ENCODE measurements at places on chromosomes 1 and 21.

DNA sequence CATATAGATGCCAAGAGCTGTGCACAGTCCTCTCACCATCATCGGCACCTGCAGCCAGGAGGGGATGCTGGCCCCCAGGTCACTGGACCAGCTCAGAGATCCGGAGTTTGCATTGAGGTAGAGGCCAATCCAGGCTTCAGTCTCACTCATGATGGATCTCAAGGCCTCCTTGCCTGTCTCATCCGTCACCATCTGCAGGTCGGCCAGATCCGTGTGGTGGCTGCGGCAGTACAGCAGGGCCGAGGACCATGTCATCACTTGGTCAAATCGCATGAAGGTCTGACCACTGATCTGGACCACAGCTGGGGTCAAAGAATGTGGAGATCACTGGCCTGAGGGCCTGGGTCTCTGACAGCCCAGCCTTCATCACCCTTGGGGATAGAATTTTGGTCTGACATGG lies 6.6 kb downstream of the CLEC20A start:
- no peak for DNase-seq

- DNase-seq: no peak
Observed at GRCh38 chr1:150555971-150556865, 7.0 kb downstream of the ADAMTSL4 start.

- DNase-seq: peak; percentile 58
Observed at GRCh38 chr1:150876119-150876454, 312 bp downstream of the ARNT start.

DNA sequence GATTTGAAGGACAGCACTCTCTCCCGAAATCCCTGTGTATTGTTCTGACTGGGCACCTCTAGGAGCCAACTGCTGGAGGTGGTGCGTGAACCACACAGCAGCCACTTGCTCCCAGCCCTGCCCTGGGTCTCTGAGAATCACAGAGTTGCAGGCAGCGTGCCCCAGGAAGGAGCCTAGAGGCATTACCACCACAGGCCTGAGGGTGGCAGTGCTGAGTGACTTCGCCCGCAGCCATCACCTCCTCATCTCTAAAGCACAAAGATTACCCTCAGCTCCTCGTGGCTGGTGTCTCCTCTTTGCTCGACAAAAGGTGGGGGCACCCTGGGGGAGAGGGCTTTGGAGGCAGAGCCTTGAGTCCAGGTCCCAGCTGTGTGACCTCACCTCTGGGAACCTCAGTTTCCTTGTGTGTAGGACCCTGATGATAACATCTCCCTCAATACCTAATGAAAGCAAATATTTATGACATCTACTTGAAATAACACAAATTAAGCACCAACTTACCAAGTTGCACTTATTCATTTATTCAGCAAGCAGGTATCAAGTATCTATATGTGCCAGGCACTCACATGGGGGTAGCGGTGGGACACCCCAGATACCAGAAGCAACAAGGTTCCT lies 86.3 kb downstream of the VWA5B1 start:
- peak; percentile 57 for DNase-seq

DNA sequence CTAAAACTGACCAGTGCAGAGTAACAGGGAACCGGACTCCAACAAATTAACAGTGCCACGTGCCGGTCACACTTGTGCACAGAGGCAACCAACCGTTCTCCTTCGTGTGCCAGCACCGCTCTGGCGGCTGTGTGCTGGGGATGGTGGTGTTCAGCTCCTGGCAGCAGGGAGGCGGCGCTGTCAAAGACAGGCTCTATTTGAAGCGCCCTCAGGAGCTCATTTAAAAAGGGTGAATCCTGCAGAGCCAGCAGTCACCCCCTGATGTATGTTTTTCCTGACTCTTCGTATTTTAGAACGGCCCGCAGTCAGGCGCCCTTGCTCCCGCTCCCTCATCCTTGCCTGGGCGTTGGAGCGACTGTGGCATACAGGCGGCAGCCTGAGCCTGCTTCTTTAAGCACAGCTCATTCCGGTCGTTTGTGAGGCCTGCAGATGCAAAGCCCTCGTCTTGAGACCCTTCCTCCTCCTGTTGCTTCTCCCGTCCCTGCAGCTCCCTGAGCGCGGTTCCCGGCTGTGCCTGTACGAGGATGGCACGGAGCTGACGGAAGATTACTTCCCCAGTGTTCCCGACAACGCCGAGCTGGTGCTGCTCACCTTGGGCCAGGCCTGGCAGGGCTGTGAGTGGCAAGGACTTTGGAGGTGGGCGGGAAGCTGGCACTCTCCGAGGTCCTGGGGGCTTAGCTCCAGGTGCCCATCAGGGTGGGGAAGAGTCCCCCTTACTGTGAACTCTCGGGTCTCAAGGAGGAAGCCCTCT lies 1.1 kb downstream of the DFFB start:
- DNase-seq: peak; percentile 53

DNA sequence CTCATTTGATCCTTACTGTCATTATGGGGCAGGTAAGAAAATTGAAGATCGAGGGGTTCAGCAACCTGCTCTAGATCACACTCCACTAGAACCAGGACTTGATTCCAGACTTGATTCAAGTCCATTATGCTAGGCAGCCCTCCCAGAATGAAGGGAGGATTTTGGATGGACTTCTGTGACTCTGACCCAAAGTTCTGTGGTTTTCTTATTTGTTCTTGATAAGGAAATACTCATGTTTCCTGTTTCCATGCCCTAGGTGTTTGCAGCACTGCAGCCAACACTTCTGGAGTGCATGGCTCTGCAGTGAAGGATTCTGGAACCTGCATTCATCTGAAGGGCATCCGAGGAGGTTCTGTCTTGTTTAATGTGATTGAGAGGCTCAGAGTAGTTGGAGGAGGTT lies 140.0 kb downstream of the FCRL5 start:
- DNase-seq: no peak

DNA sequence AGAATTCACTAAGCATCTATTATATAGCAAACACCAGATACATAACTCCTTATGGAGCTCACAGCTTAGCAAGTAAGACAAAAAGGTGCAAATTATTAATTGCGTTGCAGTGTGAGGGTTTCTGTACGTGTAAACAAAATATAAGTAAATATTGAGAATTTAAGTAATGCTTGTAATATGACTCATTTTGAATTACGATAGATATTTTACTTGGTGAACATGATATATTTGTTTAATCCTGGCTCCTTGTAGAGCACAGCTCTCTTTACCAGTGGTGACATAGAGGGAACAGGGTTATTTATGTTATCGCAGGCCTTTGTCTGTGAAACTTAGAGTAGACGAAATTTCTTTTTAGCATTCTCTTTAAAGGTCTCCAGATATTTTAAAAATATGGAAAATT lies 36.4 kb downstream of the LYPLAL1 start:
- DNase-seq: no peak

DNA sequence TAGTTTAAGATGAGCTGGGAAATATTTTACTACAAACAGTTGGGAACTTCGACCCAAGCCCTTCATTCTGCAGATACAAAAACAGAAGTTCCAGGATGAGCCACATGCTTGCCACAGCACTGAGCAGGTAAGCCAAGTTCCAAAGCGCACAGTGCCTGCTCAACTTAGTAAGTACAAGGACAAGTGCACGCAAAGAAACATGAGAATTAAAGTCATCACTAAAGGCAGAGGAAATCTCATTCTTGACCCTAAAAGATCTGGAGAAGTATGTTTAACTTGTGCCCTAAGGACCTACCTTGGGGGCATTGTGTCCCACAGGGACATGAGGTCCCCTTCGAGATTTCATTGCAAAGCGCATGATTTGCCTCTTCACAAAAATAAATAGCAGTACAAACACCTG lies 1.2 kb upstream of the UBAP2L start:
- DNase-seq: no peak

- no peak for DNase-seq
Observed at GRCh38 chr21:39763272-39763970, 18.4 kb downstream of the IGSF5 start.

- no peak for DNase-seq
Observed at GRCh38 chr1:154714638-154715037, 106.7 kb upstream of the ADAR start.

GRCh38 chr1:18693256-18694098 lies 62.8 kb downstream of the PAX7 start:
- no peak for DNase-seq

DNA sequence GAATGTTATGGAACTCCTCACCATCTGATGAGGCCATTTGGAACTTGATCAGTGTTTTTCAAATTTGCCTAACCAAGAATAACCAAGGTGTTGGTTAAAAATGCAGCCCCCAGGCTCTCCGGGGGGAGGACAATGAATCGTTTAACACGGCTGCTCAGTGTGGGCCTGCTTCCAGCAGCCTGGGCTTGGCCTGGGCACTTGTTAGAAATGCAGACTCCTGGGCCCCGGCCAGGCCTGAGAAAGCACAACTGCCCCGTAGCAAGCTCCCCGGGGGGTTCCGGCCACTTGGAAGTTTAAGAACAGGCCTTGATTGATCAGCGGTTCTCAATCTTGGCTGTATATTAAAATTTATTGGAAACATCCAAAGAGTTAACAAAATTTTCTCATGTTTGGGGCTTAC lies 22.8 kb upstream of the C2CD2 start:
- no peak for DNase-seq

DNA sequence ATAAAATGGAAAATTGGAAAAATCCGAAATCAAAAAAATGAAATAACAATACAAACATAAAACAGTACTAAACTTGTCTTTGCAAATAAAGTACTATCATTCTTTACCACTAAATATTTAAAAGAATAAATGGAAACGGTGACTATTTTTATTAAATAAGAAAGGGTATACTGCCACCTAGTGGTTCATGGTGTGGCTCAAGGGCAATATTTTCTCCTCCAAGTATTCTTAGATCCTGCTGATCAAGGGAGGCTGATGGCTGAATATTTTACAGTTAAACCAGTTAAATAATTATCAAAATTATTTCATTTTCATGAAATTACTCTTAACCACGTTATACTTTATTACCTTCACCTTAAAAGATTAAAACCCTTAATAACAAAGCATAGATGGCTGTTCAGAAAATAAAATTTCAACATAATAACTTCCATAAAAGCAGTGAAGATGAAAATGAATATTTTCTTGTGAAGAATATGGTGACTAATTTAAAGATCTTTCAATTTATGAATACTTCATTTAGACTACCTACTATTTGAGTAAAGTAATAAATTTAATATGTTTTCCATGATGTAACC lies 1793.9 kb downstream of the NCAM2 start:
- no peak for DNase-seq

- no peak for DNase-seq
Observed at GRCh38 chr1:7549277-7550161, 221.6 kb upstream of the VAMP3 start.

DNA sequence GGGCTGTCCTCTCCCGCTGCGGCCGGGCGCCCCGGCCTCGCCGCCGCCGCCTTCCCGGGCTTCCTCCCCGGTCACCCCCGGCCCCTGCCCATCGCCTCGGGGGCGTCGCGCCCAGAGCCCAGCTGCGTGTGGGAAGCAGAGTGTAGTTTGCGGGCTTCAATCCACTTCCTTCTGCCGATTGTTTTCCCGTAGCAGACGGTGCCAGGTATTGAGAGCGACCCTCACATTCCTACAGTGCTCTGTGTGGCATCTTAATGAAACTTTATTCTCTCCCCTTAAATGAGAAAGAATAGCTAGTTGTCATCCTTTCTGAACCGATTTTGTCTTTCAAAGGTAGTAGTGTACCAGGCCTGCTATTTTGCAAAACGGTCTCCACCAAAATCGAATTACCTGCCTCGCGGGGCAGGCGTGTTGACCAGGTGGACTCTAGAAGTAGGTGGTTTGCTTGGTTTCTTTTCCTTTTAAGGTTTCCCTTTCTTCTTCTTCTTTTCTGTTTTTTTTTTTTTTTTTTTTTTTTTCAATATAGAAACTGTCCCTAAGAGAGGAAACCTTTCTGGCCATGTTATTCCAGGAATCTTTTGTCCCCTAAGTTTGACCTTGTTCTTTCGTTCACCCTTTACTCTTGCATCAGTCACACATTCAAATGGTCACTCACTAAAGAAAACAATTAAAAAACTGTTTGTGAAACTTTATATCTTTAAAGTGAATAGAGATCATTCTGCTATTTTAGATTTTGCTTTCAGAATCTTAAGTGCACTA lies 881 bp downstream of the USP25 start:
- DNase-seq: peak; percentile 17

DNA sequence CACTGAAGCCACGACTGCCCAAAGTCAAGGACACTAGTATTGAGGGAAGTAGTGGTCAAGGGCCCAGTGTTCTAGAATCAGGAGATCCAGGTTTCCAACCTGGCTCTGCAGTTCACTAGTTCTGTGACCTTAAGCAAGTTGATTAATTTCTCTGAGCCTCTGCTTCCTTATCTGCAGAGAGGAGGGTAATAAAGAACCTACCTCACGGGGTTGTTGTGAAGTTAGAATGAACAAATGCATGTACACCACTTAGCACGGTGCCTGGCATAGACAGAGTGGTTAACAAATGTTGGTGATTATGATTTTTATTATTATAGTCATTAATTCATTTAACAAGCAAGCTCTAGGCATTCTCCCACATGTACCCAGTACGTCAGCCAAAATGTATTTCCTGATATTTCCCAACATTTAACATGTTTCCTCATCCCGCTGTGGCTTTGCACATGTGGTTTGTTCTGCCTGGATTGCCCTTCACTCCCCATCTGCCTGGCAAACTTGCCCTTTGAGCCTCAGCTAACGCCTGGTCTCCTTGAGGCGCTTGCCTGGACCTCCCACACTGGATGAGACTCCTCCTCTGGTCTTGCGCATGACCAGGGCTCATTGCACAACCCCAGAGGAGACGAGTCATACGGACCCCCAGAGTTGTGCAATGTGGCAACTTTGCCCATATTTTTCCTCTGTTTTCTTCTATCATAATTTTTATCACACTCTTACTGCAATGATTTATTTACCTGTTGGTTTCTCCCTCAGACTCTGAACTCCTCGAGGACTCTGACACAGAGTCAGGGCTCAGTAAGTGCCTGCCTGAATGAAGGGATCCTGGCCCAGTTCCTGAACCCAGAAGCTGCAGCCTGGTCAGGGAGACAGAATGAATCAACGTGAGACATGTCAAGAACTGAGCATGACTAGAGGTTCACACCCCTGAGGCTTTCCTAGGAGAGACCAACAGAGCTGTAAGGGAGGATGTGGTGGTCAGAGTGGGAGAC lies 20.7 kb upstream of the MFSD2A start:
- DNase-seq: peak; percentile 39

GRCh38 chr1:92957030-92957734 lies 4.1 kb downstream of the DIPK1A start:
- no peak for DNase-seq

Data from posterior cingulate gyrus (tissue), 11 donors.